Lung (tissue), 17 donors: ENCODE measurements at places on chromosomes 1 and 21. TPM values are rescaled to one million over a fixed set of nuclear protein-coding genes. Genes with fewer than 3 reads are reported as not detected.

The FNDC5 gene
- 0.31 TPM for polyA plus RNA-seq

The PLA2G2D gene
- 0.06 TPM for polyA plus RNA-seq

The IQCC gene
- polyA plus RNA-seq, result 2.5 TPM

The RGS16 gene
- 26.6 TPM for polyA plus RNA-seq

The LRRC41 gene
- 21.6 TPM for polyA plus RNA-seq

The ZNF684 gene
- 3.3 TPM for polyA plus RNA-seq

The CLDN14 gene
- polyA plus RNA-seq, result 0.49 TPM

The MIXL1 gene
- not detected for polyA plus RNA-seq

The AVPR1B gene
- polyA plus RNA-seq, result not detected

The TTLL10 gene
- polyA plus RNA-seq, result 3.7 TPM

The IL20 gene
- 0.12 TPM for polyA plus RNA-seq

The NBL1 gene
- polyA plus RNA-seq, result 48.0 TPM

The CFHR2 gene
- polyA plus RNA-seq, result not detected

The CAMK2N1 gene
- polyA plus RNA-seq, result 24.0 TPM

The SHISA4 gene
- 15.9 TPM for polyA plus RNA-seq

The LINGO4 gene
- polyA plus RNA-seq, result 0.05 TPM

The C1QTNF12 gene
- 1.2 TPM for polyA plus RNA-seq

The AGMAT gene
- 0.46 TPM for polyA plus RNA-seq

The ASPM gene
- 0.55 TPM for polyA plus RNA-seq

The BCL2L15 gene
- 7.0 TPM for polyA plus RNA-seq

The LHX4 gene
- polyA plus RNA-seq, result 0.02 TPM

The APCS gene
- not detected for polyA plus RNA-seq

The MROH7 gene
- 1.2 TPM for polyA plus RNA-seq

The NPR1 gene
- polyA plus RNA-seq, result 35.9 TPM

The GPATCH2 gene
- polyA plus RNA-seq, result 4.5 TPM

The TRABD2B gene
- polyA plus RNA-seq, result 0.82 TPM

The CD5L gene
- polyA plus RNA-seq, result 0.46 TPM

The SMYD2 gene
- polyA plus RNA-seq, result 25.2 TPM

The CHI3L1 gene
- 169 TPM for polyA plus RNA-seq

The GATAD2B gene
- polyA plus RNA-seq, result 4.6 TPM

The P3H1 gene
- 31.5 TPM for polyA plus RNA-seq

The RIPPLY3 gene
- polyA plus RNA-seq, result 0.93 TPM

The PSMG1 gene
- 62.0 TPM for polyA plus RNA-seq

The PTAFR gene
- polyA plus RNA-seq, result 93.6 TPM

The C1orf94 gene
- polyA plus RNA-seq, result not detected

The ATP6V1G3 gene
- not detected for polyA plus RNA-seq

The TMEM200B gene
- polyA plus RNA-seq, result 1.9 TPM

The KIAA0040 gene
- polyA plus RNA-seq, result 13.4 TPM

The SYT6 gene
- not detected for polyA plus RNA-seq

The NPHS2 gene
- not detected for polyA plus RNA-seq

The VSIG8 gene
- polyA plus RNA-seq, result 0.13 TPM

The SLAMF1 gene
- 0.39 TPM for polyA plus RNA-seq

The SPAG17 gene
- 4.9 TPM for polyA plus RNA-seq

The REG4 gene
- 0.08 TPM for polyA plus RNA-seq

The TMCO2 gene
- not detected for polyA plus RNA-seq

The SH2D1B gene
- 0.26 TPM for polyA plus RNA-seq

The LCK gene
- 2.4 TPM for polyA plus RNA-seq

The PAQR7 gene
- polyA plus RNA-seq, result 4.2 TPM

The SH2D2A gene
- polyA plus RNA-seq, result 1.1 TPM

The AK5 gene
- not detected for polyA plus RNA-seq

The TTLL7 gene
- 1.4 TPM for polyA plus RNA-seq
